NCI-H187 (cell line): ENCODE measurements at places on chromosomes 16 and 17.

- no peak for DNase-seq
Measured at GRCh38 chr17:46994993-46995392, 15.9 kb upstream of the RPRML start.

DNA sequence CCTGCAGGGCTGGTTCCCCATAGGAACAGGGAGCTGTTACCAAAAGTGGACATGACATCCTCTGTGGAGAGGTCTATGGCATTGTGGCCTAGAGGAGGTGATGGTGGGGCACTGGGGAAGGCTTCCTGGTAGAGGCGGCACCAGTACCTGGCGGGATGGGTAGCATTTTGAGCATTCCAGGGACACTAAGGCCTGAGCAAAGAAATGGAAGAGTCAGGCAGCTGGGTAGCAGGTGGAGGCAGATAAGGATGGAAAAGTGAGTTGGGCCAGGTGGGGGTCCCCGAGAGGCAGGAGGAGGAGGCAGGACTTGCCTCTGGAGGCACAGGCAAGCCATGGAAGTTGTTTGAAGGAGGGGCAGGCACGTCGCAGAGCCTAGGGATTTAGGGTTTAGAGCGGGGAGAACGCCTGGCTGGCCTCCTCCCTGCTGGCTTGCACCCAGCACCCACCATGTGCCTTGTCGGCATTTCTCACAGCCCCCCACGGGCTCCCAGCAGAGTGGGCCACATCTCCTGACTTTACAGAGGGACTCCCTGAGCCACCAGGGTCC lies 5.1 kb upstream of the ADCY7 start:
- DNase-seq: no peak

- no peak for DNase-seq
Measured at GRCh38 chr17:1289695-1290094, 10.2 kb downstream of the TRARG1 start.

- no peak for DNase-seq
Measured at GRCh38 chr16:17106243-17106791, 364.4 kb downstream of the XYLT1 start.

DNA sequence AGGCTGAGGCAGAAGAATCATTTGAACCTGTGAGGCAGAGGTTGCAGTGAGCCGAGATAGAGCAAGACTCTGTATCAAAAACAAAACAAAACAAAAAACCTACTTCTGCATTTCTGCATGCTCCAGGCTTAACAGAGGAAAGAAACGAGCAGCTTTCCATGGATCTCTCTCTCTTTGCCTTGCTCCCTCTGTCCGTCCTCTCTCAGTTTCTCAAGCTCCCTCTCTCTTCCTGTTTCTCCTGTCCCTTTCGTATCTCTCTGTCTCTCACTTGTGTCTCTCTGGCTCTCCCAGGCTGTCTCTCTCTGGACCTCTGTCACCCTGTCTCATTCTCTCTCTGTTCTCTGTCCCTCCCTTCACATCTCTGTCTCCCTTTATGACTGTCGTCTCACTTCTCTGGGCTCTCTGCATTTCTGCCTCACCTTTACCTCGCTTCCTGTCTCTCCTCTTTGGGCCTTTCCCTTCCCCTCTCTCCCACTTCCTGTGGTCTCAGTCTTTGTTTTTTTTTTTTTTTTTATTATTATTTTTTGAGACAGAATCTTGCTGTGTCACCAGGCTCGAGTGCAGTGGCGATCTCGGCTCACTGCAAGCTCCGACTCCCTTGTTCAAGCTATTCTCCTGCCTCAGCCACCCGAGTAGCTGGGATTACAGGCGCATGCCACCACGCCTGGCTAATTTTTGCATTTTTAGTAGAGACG lies 4.1 kb upstream of the PITPNA start:
- DNase-seq: no peak

- DNase-seq: no peak
Measured at GRCh38 chr16:17354141-17354601, 116.6 kb downstream of the XYLT1 start.

DNA sequence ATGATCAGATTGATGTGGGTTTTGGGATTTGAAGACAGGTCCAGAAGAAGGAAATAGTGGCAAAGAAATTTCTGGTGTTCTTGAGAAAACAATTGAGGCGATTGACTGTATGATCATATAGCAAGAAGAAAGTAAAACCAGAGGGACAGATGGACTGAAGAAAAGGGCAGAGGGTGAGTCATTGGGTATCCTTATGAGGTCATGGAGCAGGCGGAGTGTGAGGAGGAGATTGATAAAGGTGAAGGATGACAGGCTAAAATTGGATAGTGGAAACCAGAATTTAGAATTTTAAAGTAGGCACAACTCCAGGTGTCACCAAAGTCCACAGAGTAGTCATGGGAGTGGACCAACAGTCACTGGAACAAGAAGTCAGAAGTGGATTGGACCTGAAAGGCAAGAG lies 1.4 kb upstream of the KRT28 start:
- DNase-seq: no peak

GRCh38 chr17:8063761-8064534 lies 23.6 kb downstream of the ALOX12B start:
- no peak for DNase-seq

DNA sequence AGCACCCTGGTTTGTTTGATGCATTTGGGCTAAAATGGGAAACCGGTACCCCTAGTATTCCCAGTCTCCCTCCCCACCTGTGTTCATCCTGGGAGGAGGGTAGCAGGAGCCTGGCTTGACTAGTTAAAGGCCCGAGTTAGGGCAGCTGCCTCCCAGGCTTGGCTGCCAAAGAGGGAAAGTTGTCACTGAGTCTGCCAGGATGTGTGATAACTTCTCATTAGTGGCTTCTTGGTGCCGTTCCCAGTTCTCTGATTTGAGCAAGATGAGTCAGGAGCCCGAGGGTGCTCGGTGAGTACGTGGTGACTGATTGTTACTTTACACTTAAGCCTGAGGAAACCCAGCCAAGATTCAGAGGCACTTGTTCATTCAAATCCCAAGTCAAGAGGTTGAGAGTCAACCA lies 2.5 kb downstream of the KRT32 start:
- no peak for DNase-seq

DNA sequence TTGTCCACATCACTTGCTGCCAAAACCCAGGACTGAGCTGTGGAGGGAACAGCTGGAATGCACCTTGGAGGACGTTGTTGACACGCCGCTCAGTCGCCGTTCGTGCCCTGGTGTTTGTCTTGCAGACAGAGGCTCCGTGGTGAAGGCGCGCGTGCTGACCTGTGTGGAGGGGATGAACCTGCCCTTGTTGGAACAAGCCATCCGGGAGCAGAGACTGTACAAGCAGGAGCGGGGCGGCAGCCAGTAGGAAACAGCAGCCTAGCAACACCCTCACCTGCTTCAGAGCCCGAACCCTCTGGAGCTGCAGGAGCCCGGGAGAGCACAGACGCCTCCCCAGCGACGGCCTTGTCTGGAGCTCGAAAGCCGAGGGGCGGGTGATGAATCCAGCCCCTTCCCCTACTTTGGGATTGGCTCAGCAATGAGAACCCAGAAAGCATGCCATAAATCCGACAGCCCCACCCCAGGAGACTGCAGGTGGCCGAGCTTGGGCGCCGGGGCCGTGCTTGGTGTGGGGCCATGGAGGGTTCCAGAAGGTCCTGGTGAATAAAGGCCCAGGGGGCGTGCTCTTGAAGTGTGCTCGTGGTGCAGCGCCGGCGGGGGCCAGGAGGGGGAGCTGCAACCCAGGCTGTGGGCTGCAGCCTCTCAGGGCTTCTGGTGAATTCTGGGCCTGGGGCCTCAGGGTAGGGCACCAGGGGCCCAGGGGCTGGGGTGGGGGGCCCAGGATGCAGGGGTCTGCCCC lies 470 bp upstream of the CDK3 start:
- DNase-seq: no peak

DNA sequence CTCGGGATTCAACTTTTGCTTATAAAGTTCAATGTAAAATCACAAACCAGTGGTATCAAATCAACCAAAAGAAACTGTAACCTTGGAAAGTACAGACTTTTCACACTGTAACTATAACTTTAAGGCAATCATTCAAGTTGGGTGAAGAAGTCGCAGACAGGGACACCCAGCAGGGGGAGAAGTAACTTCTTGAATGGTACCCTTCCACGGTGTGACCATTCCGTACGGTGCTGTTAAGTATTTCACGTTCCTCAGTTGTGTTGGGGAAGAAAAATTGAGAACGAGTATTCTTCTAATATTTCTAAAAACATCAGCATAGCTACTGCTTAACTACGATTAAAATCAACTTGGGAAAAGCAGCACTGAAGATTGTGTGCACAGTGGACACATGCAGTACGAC lies 55.8 kb downstream of the MYH10 start:
- DNase-seq: no peak

DNA sequence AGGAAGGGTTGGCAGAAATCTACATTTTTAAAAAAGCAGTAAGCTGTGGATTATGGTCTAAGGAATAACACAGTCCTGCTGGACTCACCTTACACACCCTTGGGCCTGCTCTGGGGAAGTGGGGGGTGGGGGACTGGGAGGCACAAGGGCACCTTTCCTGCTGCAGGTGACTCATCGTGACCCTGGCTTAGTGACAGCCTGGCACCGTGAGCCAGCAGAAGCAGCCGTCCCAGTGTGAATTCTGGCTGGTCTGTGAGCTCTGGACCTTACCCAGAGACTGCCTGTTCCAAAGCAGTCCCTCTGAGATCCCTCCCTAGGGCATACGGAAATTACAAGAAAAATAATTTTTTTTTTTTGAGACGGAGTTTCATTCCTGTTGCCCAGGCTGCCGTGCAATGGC lies 4.2 kb upstream of the CRK start:
- DNase-seq: no peak

- DNase-seq: no peak
Measured at GRCh38 chr16:66159987-66160386, 206.5 kb upstream of the CDH5 start.

DNA sequence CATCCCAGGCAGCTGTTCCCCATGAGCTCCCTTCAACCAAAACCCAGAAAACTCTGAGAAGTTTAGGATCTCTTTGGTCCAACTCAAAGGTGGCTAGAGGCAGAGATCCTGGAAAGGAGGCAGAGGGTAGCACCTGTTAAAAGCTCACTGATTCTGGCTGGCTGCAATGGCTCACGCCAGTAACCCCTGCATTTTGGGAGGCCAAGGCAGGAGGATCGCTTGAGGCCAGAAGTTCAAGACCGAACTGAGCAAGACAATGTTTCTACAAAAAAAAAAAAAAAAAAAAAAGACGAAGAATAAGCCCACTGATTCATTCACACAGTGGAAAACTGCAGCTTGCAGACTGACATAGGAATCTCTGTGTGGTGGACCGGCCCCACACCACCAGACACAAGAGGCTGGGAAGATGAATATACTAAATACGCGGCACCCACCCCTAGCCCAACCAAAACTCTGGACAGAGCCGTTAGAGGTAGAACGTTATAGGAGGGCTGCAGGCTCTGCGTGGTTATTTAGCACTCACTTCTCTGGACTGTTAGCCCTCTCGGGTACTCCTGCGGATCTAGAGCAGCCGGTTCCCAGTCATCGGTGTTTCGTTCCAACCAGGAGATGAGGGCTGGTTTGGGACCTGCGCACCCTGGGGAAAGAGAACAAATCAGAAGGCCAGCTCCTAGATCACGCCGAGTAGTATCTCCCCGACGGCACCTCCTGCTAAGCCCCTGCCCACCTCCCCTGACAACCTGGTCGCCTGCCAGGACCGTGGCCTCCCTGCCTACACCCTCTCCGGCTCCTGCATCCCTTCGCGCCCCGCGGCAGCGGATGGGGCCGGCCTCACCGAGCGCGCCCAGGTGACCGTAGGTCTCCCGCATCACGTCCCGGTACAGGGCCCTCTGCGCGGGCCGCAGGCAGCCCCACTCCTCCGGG lies 925 bp downstream of the ZNF689 start:
- DNase-seq: no peak

DNA sequence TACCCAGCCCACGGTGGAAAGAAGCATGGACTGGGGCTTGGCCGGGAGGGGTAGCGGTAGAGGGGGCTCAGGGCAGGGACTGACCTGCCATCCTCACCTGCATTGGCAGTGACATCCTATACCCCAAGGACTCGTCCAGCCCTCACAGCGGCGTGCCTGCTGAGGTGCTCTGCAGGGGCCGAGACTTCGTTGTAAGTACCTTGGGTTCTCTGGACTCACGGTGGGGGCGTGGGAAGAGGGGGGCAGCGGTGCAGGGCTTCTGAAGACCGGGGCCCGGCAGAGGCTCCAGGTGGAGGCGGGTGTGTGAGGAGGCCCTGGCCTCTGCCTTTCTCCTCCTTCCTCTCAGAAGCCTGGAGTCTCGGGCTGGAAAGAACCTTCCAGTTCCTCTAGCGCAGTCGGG lies 25.5 kb downstream of the POLR3E start:
- no peak for DNase-seq

DNA sequence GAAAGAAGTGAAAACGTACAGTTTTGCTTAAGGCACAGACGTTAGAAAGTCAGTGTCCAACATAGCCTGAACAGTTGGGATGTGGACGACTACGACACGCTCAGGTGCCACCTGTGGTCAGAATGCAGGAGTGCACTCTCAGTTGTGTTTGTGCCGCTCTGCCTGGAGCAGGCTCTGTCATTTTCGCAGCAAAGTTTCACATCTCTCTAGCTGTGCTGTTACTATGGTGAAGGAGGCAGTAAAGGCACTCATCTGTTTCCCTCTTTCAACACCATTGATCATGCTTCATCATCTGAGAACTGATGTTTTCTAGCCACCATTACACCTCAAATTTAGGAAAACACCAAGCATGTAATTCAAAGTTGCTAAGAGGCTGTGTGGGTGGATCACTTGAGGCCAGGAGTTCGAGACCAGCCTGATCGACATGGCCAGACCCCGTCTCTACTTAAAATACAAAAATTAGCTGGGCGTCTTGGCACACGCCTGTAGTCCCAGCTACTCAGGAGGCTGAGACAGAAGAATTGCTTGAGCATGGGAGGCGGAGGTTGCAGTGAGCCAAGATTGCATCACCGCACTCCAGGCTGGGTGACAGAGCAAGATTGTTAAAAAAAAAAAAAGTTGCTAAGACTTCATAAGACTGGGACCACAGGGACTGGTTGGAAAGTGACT lies 44.9 kb upstream of the DNAJA2 start:
- DNase-seq: no peak
